MM.1S (cell line): ENCODE measurements at places on chromosomes 2 and 18.

DNA sequence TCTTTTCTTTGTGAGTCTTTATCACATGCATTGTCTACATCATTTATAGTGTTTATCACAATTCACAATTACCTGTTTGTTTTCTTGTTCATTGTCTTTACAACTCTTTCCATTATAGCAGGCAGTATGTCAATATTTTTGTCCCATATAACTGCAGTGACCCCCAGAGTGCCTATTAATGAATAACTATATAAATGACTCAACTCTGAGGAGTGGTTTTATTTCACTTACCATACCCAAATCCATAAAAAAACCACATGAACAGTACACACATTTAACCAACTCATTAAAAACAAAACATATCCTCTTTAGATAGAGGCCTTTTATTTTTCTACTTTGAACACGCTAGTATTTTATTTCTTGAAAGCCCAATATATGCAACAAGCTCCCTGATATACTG is 1419.1 kb upstream of the NXPH2 start:
- DNase-seq = no peak

GRCh38 chr2:55452879-55453278 is 33.2 kb upstream of the CCDC88A start:
- DNase-seq = no peak

- DNase-seq = no peak
These were observed 43.4 kb upstream of the DSC1 start for GRCh38 chr18:31206071-31206470.

- no peak for DNase-seq
These were observed 298.7 kb downstream of the GALNT13 start for GRCh38 chr2:154170400-154170799.

DNA sequence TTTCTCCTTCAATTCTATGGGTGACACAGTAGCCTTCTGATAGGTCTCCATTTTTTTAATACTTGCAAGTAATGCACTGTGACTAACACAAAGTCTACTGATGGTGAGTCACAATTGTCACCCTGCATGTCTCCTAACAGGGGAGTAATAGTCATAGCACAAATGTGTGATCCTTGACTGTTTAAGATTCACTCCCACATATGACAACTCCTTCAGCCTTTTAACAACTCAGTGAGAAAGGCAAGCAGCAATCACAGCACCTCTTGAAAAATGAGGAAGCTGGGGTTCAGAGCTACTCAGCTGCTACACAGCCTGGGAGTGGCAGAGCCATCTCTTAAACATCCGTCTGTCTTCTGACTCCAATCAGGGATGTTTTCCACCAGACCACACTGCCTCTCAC is 63.8 kb downstream of the EHD3 start:
- no peak for DNase-seq

DNA sequence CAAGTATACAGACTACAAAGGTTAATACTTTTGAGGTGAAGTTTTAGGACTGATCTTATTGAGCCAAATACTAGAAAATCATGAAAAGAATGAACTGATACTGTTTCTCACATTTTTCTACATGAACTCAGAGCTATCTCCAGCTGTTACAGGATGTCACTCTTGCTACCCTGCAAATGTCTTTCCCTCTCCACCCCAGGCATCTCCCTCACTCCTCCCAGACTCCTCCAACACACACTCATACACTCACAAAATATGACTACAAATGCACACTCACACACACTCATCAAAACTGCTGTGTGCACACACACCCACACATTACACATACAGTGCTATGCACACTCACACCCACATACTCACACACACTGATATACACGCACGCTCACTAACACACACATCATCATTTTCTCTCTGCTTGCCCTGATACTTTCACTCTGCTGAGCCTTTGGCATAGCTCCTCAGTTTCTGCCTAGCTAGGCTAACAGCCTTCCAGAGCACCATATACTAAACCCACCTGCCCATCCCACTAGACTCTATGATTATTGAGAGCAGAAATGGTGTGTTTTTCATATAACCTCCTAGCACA is 273.3 kb downstream of the CD226 start:
- DNase-seq = no peak

- no peak for DNase-seq
These were observed 930.7 kb upstream of the CELF4 start for GRCh38 chr18:38496222-38496793.

GRCh38 chr2:45910473-45911060 is 259.1 kb downstream of the PRKCE start:
- no peak for DNase-seq

DNA sequence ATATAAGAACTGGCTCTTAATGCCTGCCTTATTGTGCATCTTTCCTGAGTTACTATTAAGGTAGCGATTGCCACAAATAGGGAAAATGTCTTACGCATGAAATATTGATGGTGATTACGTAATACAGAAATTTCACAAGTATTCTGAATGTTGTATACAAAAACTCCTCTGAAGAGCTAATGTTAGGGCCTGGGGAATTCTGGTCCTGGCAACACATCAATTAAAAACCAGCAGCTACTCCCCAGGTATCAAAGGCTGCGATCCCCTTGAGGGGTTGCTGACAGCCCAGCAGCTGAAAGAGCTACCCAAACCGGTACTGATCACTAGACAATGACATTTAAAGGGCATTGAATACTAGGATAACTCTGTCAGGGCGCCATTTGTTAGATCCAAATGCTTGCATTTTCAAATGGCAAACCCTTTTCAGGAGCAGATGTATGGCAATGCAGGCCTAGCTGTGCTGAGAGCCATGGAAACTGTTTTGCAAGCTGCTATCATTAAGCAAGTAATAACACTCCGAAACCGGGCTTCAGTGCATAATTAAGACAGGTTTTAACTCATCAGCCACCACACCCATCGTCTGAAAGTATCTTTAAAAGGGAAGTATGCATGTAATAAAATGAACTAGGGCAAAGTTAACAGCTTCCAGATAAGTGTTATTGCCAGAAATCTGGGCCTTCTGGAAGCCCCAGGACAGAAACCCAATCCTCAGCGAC is 78.4 kb downstream of the CLHC1 start:
- DNase-seq = no peak

DNA sequence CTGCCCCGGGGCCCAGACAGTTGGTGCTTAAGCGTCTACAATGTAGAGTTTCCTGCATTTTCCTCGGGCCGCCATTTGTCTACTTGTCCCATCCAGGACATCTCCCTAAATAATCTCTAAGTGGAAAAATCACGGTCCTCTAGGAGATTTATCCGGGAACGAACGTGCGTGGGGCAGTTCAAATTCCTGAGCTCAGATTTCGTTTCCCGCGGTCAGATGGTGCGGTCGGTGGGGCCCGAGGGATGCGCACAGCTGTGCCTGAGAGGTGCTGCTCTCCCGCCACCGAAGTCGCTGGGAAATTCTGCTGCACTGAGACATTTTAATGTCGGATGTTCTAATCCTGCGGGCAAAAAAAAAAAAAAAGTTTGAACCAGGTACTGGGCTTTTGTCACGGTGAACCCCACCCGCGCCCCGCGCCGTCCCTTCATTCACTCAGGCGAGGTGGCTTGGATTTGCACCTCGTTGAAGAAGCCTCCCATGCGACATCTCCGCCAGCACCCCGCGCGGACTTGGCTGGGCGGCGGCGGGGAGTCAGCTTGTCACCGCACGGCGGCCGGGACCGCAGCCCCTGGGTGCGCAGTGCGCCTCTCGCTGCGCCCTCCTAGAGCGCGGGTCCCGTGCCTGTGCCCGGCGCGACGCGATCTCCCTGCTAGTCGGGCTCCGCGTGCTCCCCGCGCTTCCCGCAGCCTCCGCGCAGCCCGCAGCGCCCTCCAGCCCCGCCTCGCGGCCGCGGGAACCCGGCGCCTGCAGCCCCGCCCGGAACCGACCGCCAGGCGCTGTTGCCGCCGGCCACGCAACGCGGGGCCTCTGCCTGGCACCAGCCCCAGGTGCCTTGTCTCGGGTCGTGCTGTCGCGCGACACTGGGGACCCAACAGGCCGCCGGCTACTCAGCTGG is 191.9 kb upstream of the TCF4 start:
- no peak for DNase-seq

- no peak for DNase-seq
These were observed 31.7 kb downstream of the GPC1 start for GRCh38 chr2:240467149-240467642.

- DNase-seq = no peak
These were observed 36.0 kb downstream of the TPGS2 start for GRCh38 chr18:36792634-36793283.

- no peak for DNase-seq
These were observed 35.9 kb downstream of the DCDC2C start for GRCh38 chr2:3739313-3739712.

GRCh38 chr18:3402982-3403451 is 47.0 kb upstream of the TGIF1 start:
- DNase-seq = peak; percentile 13

DNA sequence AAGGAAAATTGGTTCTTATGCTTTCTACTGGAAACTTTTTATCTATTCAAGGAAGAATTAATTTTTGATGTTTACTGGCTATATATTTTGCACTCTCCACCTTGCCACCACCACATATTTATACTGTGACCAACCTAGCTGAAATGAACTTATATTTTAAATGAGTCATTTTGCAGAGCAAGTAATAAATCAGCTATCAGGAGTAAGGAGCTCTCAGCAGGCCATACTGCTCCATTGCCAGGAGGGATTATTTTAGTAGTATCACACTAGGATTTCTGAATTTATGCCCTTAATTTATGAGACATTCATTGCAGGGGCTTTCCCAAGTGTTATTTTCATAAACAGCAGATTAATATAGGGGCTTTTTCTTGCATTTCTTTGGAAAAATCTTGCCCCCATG is 125.8 kb upstream of the CYP1B1 start:
- DNase-seq = no peak

- DNase-seq = peak; percentile 35
These were observed 978 bp upstream of the TUBA4A start for GRCh38 chr2:219254590-219255201.

GRCh38 chr2:240507778-240508251 is 50.0 kb downstream of the ANKMY1 start:
- DNase-seq = no peak

GRCh38 chr2:70790136-70790828 is at the start of gene FIGLA:
Gene FIGLA, minus strand, starts transcription at chr2:70790643. Its CDS starts 5 bp downstream, at chr2:70790638.
- no peak for DNase-seq

DNA sequence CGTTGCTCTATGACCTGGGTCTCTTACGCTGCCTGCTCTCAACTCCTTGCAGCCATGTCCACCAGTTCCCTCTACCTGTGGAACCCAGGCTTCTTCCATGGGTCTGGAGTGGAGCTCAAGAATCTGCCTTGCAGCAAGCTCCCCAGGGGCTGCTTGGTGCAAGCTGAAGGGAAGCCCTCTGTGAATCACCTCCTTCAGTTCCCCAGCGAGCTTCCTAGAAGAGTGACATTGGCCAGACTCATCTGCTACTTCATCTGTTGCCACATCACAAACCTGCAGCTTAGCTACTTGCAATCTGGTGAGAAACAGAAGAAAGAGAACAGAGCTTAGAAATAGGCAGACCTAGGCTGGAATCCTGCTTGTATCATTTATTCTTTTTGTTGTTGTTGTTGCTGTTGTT is 9.8 kb upstream of the EFR3B start:
- DNase-seq = no peak

- no peak for DNase-seq
These were observed 884.6 kb downstream of the DPP10 start for GRCh38 chr2:115327061-115327460.

GRCh38 chr2:122074201-122074600 is 318.8 kb downstream of the TSN start:
- DNase-seq = no peak
